ENCODE measurements at places on chromosomes 13 and 19.

GRCh38 chr13:37448153-37448552 is 150.4 kb downstream of the POSTN start:
- no peak for DNase-seq

DNA sequence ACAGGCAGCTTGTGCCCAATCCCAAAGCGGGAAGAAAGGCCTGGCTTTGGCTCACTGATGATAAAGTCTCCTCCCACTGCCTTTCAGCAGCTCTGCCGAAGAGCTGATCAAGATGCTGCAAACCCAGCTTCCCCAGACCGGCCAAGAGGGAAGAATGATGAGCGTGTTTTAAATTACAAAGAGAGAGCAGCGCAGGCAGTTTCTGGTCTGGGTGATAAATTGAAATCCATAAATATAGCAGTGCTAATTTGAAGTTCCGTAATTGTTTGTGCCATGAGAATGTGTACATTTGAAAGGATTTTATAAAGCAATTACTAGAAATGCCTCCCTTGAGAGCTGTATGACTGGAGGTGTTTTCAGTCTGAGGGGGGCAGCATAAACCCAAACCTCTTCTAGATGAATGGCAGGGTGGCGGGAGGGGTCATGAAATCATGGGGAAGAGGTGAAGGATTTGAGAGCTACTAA is 171.8 kb downstream of the STK24 start:
- no peak for DNase-seq

DNA sequence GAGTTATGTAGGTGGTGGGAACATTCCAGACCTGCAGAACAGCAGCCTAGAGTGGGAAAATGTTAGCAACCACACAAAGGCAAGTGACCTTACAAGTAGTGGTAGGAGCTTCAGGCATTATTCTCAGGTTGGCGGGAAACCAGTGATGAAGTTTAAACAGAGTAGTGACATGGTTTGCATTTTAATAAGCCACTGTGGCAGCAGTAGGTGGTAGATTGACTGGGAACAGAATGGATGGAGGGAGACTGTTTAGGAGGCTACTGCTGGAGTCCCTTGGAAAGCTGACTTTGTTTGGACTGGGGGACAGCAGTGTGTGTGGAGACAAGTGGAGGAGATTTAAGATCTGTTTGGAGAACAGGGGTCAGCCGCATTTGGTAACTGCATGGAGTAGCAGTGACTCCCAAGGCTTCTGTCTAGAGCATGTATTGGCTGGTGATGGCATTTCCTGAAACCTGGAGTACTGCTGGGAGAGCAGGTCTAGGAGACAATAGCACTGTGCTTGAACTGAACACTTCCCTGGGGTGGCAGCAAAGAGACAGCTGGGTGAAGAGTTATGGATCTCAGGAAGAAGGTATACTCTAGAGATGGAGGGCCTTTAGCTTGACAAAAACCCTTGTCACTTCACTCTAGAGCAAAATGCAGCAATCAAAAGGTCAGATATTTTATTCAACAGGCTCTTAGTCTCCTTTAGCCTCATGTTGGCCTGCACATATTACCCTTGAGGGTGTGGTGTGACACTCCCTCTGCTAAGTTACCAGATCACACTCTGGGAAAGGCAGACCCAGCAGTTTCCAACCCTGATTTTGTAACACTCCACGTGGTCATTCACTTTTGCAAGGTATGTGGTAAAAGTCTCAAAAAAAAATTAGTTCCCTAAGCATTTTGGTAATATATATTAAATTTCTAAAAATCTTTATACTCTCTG is 70.3 kb downstream of the DHRS12 start:
- DNase-seq, result peak; percentile 44

GRCh38 chr19:48206397-48207093 is 36.1 kb downstream of the ZSWIM9 start:
- DNase-seq, result no peak

DNA sequence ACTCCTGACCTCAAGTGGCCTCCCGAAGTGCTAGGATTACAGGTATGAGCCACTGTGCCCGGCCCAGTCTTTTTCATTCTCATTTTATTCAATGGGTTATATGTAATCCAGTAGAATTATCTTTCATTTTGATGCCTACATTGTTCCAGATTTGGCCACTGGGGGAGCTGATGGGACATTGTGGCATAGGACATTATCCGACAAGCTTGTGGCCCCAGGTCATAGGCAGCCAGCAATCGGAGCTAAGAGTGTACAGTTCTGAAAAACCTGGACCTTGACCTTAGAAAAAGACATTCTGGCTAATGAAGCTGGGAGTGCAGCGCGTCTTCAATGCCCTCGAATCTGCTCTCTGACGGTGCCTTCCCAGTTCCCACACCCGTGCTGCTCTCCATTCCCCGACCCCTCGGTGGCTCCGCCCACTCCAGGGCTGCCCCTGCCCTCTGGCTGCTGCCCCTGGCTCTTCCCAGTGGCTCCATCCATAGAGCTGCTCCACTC is 108.7 kb downstream of the TEX29 start:
- DNase-seq, result peak; percentile 45

GRCh38 chr13:99251921-99252320 is 6.3 kb downstream of the GPR18 start:
- no peak for DNase-seq

DNA sequence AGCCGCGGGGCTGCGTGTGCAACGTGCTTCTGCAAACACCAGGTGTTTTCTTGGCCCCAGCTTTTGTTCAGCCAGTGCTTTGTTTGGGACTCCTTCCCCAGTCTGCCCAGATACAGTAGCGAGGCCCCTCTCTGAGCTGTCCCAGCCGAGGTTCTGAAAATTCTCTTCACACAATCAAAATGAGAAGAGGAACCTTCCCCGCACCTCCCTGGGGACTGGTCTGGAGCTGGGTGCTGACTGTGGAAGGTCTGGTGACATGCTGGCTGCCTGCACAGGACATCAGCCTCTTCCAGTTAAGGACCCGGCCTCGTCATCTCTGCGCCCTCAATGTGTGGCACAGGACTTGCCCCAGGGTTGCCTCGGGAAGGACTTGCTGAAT is 4.2 kb downstream of the ATP4A start:
- DNase-seq, result no peak

- no peak for DNase-seq
Observed at GRCh38 chr19:18313398-18313797, 9.5 kb downstream of the LSM4 start.

- no peak for DNase-seq
Observed at GRCh38 chr13:110467516-110468110, 93.9 kb downstream of the RAB20 start.

- DNase-seq, result no peak
Observed at GRCh38 chr13:44363631-44364344, 9.8 kb upstream of the SERP2 start.

DNA sequence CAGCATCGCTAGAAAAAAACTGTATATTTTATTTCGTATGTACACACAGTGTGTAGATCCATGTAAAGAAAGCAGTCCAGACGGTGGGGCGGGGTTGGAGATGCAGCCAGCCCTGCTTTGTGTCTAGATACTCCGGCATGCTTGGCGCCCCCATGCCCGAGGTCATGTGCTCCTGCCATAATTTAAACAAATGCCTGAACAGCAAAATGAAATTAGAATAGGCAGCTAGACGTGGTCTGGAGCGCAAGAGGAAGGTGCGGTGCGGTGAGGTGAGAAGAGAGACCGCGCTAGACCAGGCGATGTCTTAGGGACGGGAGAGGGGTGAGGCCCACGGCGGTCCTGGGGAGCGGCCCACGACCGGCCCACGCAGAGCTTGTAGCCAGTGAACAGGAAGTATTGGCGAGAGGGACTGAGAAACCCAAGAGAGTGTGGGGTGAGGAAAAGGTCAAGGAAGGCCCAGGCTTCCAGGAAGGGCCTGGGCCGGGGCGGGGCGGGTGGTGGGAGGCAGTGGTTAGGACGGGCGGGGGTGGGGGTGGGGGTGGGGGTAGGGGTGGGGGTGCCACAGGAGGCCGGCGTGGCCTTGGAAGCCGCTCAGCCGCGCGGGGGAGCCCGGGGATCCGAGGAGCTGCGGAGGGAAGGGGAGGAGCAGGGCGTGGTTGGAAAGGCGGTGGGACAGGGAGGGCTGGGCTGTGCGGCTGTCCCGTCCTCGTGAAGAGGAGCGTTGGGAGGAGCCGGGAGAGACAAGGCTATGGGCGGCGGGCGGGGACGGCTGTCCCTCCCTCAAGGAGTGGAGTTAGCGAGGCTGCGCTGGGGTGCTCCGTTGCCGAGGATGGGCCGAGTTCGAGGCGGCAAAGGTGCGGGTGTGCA is 254.7 kb upstream of the SGCG start:
- no peak for DNase-seq

GRCh38 chr19:55537741-55538111 is 793 bp upstream of the SBK2 start:
- no peak for DNase-seq

DNA sequence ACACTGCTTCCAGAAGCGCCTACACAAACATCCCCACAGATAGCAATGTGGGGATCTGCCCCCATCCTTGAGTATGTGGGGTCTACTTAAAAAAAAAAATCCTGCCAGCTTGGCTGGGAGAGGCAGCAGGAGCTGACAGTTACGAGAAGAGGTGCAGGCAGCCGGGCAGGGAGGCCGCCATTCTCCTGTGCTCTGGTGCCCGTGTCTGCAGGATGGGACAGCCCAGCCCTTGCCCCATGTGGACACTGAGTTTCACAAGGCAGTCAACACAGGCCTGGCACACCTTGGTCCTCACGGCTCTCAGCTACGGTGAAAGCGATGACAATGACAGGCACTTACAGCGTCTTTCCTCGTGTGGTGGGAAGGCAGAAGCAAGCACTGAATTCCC is 24.0 kb downstream of the MPND start:
- no peak for DNase-seq

GRCh38 chr13:28306325-28306724 is 168.0 kb downstream of the PAN3 start:
- no peak for DNase-seq

GRCh38 chr19:11306337-11306736 is 10.4 kb downstream of the TSPAN16 start:
- DNase-seq, result no peak

- DNase-seq, result peak; percentile 77
Observed at GRCh38 chr13:26508885-26509284, 48.6 kb upstream of the WASF3 start.

DNA sequence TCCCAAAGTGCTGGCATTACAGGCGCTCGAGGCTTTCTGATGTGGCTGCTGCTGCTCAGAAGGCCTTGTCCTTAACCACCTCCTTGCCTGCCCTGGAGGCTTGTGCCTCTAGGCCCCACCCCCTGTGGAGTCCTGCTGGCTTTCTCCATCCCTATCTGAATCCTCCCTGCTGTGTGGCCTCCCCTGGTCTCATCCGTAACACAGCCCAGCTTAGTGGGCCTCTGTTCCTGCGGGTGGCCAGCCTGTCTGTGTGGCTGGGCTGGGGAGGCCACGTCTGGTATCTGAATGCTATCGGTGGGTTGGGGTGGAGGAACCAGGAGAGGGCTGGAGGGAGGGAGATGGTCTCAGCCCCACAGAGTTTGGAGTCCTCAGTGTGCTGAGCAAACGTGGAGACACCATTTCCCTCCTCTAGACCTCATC is 4.7 kb downstream of the RPL28 start:
- DNase-seq, result peak; percentile 57

DNA sequence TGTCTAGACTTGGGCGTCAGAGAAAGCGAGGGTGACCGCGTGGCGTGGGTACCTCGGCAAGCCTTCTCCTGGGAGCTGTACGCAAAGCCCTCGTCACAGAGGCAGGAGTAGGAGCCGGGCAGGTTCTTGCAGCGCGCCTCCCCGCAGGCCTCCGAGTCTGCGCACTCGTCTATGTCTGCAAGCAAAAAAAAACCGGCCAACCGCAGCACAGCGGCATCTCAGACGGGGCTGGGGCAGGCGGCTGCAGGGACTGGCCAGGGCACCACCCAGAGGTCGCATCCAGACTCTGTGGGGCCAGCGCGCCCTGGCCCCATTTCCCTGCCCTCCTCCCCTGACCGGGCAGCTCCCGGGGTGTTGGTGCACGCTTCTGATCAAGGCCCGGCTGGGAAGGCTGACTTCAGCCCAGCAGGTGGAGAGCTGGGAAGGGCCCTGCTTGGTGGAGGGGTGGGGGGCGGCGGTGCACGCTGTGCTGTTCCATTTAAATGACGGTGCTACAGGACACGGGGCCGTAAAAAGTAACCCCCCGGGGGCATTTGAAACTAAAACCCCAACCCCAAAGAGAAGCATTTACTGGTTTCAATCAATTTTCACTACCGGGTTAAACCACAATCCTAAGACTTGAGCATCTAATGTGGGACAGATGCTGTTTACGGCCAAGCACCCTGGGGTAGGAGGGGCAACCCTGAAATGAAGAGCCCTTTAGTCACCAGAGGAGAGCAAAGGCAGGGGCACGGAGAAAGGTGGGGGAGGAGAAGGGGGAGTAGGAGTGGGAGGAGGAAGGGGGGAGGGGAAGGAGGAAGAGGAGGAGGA is 28.2 kb downstream of the GAS6 start:
- DNase-seq, result no peak

- DNase-seq, result no peak
Observed at GRCh38 chr13:77250975-77251374, 75.9 kb downstream of the MYCBP2 start.

- no peak for DNase-seq
Observed at GRCh38 chr13:112617754-112618375, 29.9 kb upstream of the TUBGCP3 start.

DNA sequence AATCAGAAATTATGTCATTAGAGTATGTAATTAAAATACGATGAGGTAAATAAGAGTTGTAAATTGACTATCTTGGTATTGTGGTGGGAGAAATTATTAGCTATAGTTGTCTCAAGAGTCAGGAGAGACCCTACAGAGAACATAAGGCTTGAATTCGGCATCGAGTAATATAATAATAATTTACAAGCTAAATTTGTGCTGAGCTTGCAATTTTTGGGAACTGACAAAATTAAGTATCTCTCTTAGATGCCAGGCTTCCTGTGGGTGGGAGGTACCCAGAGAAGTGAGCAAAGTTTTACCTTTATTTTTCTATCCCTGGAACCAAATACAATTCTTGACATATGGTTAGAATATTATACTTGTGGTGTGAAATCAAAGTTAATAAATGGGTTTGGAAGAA is 1637.0 kb downstream of the EFNB2 start:
- no peak for DNase-seq

DNA sequence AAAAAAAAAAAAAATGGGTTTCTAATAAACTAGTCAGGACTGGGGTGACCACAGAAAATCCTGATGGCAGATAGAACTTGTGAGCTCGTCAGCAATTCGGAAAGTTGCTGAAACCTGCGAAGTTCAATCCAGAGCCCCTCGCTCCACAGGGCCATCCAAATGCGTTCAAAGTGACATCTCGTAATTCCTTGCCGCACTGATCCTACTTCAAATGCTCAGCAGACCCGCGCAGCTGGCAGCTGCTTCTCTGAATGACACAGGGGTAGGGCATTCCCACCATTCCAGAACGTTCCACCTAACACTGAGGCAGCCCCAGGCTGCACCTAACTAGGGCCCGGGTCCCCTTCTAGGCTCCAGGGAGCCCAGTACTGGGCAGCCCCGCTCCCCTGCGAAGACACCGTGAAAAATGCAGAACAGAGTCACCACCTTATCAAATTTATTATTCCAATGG is 4.8 kb upstream of the DAPK3 start:
- no peak for DNase-seq

DNA sequence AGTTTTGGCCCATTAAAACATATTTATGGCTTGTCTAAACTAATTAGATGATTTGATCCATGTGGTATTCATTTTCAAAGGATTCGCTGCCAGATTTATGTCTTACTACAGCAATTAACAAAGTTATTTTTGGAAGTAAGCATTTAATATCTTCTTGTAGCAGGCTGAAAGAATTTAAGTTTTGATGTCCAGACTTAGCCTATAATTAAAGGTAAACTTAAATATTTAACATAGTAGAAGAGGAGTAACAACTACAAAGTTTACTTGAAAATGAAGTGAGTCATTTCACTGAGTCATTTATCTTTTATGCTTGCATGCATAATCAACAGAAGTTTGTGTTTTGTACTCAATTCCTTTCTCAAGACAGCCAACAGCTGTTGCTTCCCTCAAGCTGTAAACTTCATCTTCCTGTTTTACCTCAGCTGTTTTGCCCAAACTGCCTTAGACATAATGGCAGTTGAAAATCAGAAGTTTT is 58.1 kb downstream of the EDNRB start:
- peak; percentile 51 for DNase-seq

Measured in HT1080 (cell line).